T-helper 9 cell (primary cell): ENCODE measurements at places on chromosomes 13 and 19.

GRCh38 chr19:50723069-50723468 is at the start of gene CLEC11A:
TSS of gene CLEC11A (plus strand) at chr19:50723364. CDS start at chr19:50723526, 162 bp downstream.
- DNase-seq = no peak

DNA sequence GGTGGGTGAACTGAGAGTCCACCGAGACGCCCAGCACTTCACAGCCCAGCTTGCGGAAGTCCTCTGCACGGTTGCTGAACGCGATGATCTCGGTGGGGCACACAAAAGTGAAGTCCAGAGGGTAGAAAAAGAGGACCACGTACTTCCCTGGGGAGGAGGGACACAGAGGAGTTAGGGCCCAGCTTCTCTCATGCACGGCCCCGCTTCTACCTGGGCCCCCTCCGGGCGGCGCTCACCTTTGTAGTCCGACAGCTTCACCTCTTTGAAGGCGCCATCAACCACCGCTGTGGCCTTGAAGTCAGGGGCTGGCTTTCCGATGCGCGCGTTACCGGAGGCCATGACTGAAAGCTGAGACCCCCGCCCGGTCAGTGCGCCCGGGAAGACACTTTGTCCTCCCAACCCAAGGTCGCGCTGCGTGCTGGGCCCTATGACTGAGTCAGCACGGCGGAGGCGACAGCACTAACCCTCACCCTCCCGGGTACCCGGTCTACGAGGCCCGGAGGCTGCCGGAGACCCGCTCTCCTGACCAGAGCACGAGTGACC is 606 bp downstream of the PRDX2 start:
- no peak for DNase-seq

DNA sequence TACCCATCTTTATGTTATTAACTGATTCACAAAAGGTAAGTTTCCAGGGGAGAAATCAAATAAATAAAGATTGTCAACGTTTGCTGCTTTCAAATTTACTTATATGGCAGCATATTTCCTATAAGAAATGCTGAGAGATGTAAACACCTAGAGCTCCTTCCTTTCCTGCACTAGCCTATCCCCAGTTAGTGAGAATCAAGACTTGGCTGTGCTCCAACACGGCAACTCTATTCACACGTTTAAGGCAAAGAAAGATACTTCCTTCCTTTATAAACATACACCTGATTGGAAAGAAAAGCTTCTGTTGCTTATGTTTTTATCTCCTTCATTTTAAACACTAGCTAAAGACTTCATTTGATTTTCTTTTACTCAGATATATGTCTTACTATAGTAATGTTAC is 107.0 kb downstream of the PCDH9 start:
- no peak for DNase-seq

GRCh38 chr13:99655351-99656091 is 154.2 kb downstream of the TM9SF2 start:
- DNase-seq = no peak
